Suppressor macrophage treated with lipopolysaccharide for 1 hour (primary cell): ENCODE measurements at places on chromosomes 2 and 18.

GRCh38 chr2:149931486-149931885 is 343.9 kb upstream of the MMADHC start:
- no peak for DNase-seq

DNA sequence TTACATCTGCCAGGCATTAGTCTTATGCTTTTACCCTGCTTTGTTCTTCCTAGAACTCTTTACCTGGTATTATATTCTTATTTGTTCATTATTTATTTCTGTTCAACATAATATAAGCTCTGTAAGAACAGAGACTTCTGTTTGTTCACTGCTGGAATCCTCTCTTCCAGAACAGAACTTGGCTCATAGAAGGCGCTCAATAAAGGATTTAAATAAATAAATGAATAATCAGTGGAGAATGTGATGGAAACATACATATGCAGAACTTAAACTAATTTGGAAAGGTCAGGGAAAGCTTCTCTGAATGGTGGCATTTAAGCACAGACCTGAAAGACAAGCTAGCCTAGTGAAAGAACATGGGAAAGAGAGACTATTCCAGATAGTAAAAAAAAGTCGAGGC is 24.3 kb downstream of the NCKAP1 start:
- no peak for DNase-seq

DNA sequence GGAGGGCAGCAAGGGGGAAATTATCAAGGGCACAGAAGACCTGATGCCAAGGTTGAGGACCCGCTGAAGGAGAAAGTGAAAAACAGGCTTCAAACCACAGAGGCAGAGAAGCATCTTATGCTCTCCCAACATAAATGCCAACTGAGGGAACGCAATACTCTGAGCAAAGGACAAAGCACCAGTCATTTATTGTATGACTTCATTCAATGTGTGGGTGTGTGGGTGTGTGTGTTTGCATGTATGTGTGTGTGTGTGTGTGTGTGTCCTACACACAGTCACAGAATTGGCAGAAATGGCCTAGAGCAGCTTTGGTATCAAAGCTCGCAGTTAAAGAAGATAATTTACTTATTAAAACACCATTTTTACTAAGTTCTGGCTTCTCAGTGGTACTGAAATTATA is 51.4 kb downstream of the UXS1 start:
- peak; percentile 29 for DNase-seq

GRCh38 chr2:192827735-192828134 is 633.0 kb upstream of the TMEFF2 start:
- DNase-seq, result no peak

DNA sequence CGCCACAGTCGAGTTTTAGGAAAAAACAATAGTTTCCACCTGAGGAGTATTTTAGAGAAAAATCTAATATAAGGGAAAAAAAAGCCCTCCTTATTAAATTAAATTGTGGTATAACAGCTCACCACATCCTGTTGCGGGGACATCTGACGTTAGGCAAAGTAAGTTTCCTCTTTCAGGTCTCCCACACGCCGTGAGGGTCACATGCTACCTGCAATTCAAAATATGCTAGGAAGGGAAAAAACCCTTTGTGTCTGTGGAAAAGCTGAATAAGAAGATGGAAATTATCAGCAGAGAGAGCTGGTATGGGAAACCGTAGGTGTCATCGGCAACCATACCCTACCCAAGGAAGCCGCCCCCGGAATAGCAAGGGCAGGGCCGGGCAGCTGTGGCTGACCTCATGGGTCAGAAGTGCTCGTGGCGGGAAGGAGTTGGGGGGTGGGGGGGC is 128.0 kb downstream of the NFATC1 start:
- peak; percentile 88 for DNase-seq

- no peak for DNase-seq
Measured at GRCh38 chr18:49949951-49950395, 136.6 kb upstream of the ACAA2 start.

GRCh38 chr2:32688541-32688940 is 60.7 kb downstream of the TTC27 start:
- DNase-seq, result peak; percentile 56

DNA sequence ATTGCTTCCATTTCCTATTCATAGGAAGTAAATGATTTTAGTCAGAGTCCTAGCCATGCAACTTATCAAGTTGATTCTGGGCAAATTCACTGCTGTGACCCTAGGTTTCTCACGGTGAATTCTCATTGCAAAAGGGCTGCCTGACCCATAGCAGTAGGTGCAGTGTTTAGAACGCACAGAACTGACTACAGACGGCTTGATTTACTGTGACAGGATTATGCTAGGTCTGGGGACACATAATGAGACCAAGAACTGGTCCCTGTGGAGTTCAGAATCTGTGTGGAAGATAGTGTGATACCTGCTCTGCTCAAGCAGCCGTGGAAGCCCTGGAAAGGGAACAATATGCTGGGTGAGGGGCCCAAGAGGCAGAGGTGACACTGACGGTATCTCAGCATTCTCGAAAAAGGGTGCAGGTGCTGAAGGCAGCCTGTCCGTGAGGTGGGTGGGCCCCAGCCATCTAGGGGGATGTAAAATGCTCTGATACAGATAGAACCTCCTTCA is 46.4 kb downstream of the ABCG8 start:
- DNase-seq, result no peak

DNA sequence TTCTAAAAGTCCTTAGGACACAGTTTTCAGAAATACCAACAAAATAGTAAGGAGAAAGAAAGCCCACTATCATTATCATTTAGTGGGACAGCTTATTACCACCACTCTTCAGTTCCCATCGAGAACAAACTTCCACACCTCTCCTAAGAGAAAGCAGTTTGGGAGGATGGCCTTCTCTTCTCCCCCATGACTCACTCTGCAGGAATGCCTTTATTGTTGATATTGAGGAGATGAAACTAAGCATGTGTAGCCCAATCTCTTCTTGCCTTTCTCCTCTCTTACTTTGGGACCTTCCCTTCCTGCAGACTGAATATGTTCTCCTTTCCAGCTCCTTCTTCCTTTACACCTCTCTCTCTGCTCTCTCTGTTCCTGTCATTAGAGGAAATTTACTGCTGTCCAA is 30.0 kb upstream of the ERMN start:
- no peak for DNase-seq

- DNase-seq, result no peak
Measured at GRCh38 chr2:11710632-11711353, 35.6 kb upstream of the LPIN1 start.

DNA sequence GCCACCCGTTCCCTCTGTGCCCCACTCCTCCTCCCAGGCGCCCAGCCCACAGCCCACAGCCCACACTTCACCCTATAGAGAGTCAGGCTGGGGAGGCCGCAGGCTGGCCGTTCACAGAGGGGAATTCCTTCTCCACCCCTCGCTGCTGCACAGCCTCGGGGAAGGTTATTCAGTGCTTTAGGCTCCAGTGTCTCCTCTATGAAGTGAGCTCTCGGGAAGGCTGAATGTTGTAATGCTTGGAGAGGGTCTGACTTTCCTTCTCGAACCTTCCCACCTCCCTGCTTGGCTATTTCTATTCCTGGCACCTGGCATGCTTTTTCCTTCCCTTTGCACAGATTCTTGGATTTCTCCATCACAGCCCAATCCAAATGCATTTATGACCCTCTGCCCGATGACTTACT is 62.5 kb upstream of the SMAD7 start:
- no peak for DNase-seq

DNA sequence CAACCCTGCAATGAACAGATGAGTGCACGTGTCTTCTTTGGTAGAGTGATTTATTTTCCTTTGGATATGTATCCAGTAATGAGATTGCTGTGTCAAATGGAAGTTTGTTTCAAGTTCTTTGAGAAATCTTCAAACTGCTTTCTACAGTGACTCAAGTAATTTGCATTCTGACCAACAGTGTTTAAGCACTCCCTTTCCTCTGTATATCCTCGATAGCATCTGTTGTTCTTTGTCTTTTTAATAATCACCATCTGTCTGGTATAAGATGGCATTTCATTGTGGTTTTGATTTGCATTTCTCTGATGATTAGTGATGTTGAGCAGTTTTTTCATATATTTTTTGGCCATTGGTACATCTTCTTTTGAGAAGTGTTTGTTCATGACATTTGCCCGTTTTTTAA is 1608.3 kb upstream of the ZEB2 start:
- no peak for DNase-seq

GRCh38 chr18:6294148-6294784 is 120.4 kb downstream of the L3MBTL4 start:
- DNase-seq, result peak; percentile 66

- DNase-seq, result peak; percentile 60
Measured at GRCh38 chr2:233221378-233222063, 30.0 kb upstream of the ATG16L1 start.

GRCh38 chr18:313931-314330 is 46.1 kb upstream of the THOC1 start:
- DNase-seq, result no peak

DNA sequence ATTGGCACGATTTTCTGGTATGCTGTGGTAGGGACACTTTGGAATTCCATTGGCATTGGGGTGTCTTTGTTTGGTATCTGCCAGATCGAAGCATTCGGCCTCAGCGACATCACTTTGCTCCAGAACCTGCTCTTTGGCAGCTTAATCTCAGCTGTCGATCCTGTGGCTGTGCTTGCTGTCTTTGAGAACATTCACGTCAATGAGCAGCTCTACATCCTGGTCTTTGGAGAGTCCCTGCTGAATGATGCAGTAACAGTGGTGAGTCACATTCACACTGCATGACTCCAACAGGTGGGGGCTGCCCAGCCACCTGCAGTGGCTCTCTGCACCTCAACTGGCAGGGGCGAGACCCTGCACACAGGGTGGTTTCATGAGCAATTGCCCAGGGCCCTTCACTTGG is 38.4 kb downstream of the SLC9A2 start:
- no peak for DNase-seq

GRCh38 chr2:39725401-39725800 is 53.7 kb downstream of the THUMPD2 start:
- DNase-seq, result no peak

DNA sequence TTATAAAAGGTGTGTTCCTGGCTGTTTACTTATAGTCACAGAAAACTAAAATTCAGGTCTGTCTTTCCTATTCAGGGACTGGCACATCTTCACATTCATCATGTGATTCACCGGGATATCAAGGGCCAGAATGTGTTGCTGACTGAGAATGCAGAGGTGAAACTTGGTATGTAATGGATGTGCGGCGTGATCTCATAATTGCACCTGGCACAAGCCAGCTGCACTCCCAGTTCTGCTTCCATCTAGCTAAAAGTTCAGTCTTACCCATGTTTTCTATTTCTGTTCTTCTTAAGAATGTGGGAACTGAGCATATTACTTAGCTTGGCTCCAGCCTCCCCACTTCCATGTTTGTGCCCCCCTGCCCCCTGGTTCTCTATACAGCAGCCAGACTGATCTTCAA is 131.9 kb downstream of the MAP4K4 start:
- no peak for DNase-seq

DNA sequence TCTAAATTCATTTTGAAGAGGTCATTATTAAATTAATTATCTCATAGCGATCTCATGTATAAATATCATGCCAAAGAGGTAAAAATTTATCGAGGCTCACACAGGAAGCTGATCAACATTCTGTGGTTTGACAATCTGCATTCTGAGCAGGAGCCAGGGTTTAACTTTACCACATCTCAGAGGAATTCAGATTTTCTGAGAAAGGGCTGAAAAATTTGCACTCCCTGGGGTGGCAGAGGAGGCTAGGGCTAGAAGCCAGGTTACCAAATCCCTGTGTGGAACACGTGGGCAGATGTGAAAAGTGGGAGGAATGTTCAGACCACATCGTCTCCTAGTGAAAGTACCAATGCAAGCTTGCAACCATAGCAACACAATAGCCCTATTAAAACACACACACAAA is 63.5 kb upstream of the CTLA4 start:
- DNase-seq, result no peak

- no peak for DNase-seq
Measured at GRCh38 chr18:9428301-9428706, 47.0 kb upstream of the RALBP1 start.

DNA sequence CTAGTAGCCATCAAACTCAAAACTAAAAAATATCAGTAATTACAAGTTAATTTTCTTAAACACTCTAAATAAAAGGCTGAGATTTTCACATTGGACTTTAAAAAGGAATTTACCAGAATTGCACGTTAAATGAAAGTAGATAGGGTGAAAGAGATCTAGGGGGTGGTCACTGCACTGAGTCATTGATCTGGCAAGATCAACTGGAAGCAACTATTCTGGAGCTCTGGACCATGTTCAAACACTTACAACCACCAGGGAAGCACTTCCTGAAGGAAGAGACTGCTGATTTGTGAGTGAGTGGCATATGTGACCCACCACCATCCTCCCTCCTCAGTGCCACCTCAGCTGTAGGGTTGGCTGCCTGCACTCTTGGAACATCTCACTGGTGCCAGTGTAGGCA is 111.8 kb downstream of the UGGT1 start:
- no peak for DNase-seq

GRCh38 chr2:223896833-223897311 is 48.3 kb downstream of the WDFY1 start:
- peak; percentile 86 for DNase-seq

DNA sequence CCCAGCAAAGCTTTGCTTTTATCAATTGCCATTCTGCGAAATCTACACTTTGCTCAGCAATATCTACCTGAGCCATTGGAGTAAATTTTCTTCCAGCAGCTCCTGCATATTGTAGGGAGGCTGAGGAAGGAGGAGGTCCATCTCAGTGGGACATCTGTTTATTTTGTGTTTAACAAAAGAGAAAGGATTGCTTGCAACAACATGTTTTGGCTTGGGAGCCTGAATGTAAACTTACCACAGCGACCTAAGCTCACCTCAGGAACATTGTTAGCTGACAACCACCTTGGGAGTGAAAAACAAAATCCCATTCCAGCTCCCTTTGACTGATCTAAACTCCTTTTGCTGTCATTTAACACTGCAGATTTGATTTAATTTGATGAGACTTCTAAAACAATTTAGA is 356.1 kb downstream of the SS18 start:
- DNase-seq, result no peak

DNA sequence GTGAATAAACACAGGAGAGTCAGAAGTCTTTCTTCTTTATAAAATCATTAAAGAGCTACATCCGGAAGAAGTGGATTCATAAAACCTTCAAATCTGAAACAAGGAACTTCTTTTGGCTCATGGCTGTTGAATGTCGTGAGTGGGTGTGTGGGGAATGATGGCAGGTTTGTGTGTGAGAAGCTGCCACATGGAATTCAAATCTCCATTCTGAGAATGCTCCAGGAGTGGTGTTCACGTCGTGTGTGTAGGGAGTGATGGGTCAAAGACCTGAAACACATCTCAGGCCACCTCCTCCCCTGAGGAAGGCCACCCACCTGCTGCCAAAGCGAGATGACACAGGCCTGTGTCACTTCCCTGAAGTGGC is 28.9 kb downstream of the FAM228A start:
- DNase-seq, result no peak

GRCh38 chr2:9762164-9762563 is 81.1 kb upstream of the TAF1B start:
- DNase-seq, result no peak

DNA sequence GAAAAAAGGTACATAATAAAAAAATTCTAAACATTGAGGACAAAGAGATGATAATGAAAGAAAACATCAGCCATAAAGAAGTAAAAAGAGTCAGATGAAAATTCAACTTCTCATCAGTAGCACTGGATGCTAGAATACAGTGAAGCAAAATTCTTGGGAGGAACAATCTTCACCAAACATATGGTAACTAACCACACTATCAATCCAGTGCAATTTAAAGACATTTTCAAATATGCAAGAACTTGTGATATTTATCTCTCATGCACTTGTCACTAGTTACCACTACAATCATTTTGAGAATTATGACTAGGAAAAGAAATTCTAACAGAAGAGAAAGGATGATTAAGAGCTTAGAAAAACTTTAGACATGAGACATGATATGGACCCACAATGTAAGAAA is 127.4 kb downstream of the RTTN start:
- DNase-seq, result no peak
